ENCODE measurements at places on chromosomes 4 and X.

DNA sequence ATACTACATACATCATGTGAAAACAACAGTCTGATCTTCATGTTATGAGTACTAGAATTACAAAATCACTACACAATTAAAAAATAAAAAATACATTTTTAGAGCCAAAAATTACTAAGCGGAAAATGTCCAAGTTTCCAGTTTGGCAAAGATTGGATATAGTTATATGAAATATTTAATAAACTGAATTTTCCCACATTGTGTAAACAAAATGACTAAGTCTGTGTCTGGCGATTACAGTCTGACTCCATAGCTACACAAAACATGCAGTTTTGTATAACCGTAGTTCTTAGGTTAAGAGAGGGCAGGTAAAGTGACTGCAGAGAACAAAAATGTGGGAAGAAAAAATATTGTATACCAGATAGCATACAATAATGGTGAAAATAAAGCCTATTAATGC is 59.2 kb upstream of the TMEM47 start:
- DNase-seq = no peak

DNA sequence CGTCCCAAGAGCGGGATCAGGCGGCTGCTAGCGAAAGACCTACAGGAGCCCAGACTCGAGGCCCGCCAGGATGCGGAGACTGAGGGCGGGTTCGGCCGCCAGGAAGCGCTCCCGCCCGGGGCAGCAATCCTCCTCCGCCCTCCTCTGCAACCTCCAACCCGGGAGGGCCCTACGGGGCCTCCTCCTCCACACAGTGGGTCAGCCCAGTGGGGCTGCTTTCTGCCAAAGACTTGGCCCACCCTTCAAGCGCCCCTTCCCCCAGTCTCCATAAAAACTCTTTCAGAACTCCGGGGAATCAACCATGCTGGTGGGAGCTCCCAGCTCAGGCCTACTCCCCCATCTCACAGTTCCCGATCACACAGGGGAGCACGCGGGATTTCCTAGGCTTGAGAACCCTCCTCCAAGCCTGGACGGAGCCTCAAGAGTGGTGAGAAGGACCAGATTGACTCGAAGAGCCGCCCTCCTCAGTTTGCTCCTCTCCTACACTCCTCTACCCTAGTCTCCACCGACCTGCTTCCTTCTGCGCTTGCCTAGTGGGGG is 77.5 kb downstream of the RLIM start:
- no peak for DNase-seq

GRCh38 chr4:147078875-147079658 is 133.4 kb upstream of the TTC29 start:
- no peak for DNase-seq

DNA sequence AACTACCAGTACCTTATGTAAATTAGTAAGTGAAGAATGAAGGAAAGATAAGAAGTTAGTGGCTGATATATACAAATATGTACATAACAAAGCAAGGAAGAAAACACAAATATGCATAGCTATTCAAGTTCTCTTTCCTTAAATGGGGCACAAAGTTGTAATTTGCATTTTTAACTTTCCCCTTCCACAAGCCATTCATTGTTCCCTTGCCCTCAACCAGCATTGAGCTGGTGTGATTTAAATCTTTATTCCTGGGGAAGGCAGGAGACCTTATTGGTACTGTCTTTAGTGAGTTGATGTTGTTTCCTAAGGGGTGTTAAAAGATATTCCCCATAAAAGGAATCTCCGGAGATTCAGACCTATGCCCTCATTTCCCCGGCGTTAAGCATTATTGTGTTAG is 735.3 kb downstream of the PCDH18 start:
- DNase-seq = no peak

- DNase-seq = no peak
These were observed 116.6 kb downstream of the CPZ start for GRCh38 chr4:8709050-8709728.

DNA sequence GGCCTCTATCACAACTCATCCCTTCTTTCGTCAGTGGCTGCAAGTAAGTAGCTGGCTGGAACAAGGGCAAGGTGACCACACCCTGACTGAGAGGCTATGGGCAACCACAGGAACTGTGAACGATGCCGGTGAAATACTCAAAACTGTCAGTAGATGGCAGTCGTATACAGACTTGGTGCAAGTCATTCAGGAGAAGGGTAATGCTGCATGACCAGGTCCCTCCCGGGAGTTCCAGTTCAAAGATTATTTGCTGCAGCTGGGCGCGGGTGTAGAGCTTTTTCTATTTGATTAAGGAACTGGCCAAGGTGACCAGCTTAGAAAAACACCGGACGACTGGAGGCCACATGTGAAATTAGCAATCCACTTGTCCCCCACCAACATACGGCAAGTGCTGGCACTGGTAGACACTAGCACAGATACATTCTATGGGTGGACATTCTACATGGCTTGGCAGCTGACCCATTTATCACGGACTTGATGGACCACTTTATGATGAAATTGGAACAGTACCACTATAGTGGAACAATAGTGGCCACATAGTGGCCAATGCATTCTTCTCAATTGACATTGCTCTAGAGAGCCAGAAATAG is 726.6 kb downstream of the TRAM1L1 start:
- DNase-seq = peak; percentile 14

- no peak for DNase-seq
These were observed 273.7 kb downstream of the PTTG2 start for GRCh38 chr4:38233727-38234480.

DNA sequence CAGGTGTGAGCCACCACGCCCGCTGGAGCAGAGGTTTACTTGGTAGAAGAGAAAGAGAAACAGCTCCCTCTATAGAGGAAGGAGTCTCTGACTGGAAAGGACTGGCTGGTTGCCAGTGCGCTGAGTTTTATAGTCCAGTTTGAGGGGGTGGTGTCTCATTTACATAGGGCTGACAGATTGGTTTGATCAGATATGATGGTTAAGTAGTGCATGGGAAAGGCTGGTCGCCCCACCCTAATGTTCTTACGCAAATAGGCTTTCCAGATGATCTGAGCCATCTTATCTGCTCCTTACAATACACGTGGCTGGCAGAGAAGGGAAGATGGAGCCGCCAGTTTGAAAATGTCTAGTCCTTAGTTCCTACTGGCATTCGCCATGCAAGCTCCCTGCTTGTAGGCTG is 439.5 kb downstream of the NAF1 start:
- DNase-seq = no peak

DNA sequence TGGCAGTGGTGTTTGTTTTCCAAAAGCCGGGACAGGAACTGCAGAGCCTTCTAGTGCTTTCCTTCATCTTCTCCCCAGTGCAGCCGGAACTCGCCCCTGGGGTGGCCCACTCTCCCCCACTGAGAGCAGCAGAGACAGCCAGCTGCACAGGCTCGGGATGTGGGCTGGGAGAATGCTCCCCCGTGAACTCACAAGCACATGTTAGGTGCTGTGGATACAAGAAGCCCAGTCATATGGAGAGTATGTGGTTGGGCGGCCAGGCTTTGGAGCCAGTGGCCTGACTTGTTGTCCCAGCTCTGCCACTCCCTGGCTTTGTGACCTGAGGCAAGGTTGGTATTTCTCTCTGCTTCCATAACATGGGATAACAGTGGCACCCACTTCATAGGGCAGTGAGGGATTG is 9.4 kb upstream of the KIAA0232 start:
- no peak for DNase-seq

DNA sequence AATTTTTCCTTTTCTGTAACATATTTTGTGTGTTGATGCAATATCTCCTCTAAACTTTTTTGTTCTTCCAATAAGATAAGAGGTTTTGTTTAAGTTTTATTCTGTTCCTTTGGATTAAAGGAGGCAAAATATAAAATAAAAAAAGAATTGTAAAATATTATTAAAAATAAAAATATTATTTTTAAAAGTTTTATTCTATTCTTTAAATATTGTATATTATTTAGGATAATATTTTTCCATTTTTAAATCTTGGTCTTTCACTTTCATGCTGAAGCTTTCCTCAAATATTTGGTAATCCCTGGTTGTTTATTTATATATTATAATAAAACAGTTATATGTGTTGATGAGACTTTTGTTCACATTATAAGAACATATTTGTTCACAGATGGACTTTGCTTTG is 187.9 kb upstream of the PDE5A start:
- no peak for DNase-seq

GRCh38 chr4:52617336-52618020 is 41.6 kb downstream of the USP46 start:
- no peak for DNase-seq

DNA sequence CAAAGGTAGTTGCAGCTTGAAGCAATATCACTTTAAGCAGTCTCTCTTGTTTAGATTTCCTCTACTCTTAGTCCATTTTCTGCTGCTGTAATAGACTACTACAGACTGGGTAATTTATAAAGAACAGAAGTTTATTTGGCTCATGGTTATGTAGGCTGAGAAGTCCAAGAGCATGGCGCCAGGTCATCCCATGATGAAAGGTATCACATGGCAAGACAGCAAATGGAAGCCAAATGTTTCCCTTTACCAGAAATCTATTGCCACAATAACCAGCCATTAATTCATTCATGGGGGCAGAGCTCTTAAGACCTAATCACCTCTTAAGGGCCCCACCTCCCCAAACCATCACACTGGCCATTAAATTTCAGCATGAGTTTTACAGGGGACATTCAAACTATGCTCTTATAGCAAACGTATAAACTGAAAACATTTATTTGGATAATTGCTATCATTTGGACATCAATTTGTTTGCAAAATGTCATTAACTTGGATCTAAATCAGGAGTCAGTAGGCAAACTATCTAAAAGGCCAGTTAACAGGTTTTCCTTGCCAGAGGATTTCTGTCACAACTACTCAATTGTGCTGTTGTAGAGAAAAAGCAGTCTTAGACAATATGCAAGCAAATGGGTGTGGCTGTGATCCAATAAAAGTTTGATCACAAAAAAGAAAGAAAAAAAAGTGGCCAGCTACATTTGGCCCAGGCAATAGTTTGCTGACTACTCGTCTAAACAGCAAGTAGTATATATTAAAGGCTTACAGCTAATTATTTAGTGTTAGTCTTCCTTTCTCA is 75.7 kb upstream of the GUCY1A1 start:
- no peak for DNase-seq

GRCh38 chr4:169258141-169258540 is 12.6 kb downstream of the SH3RF1 start:
- DNase-seq = no peak

DNA sequence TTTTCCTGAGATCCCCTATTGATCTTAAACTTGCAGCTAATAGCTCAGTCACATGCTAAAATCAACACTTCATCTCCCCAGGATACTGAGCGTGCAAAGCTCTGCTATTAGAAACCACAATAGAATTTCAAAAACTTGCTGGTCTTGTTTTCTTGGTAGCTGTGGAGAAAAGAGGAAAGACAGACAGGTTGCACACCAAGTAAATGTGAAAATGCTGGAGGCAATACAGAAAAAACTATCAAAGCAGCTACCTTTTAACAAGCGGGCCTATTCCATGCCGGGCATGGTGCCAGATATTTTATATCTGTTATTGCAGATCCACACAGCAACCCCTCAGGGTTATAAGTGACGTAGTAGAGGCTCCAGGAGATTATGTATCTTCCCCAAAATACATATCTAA is 171.9 kb downstream of the DCTD start:
- DNase-seq = no peak

GRCh38 chrX:149720021-149720689 is 8.3 kb downstream of the MAGEA11 start:
- no peak for DNase-seq

GRCh38 chr4:1487761-1488160 is 81.5 kb upstream of the NKX1-1 start:
- no peak for DNase-seq

GRCh38 chrX:45621376-45622041 is 420.8 kb upstream of the DIPK2B start:
- peak; percentile 16 for DNase-seq

Data from stimulated activated CD4-positive, alpha-beta T cell treated with anti-CD3 and anti-CD28 coated beads, Interleukin-12 subunit alpha, Interleukin-12 subunit beta, amount 100 ng/mL, for 48 hours (primary cell).